ENCODE measurements at places on chromosomes 4 and X. TPM values are rescaled to one million over a fixed set of nuclear protein-coding genes. Genes with fewer than 3 reads are reported as not detected.

TGIF2LX gene
- not detected for total RNA-seq

CNKSR2 gene
- total RNA-seq: 0.66 TPM

RPL34 gene
- 462 TPM for total RNA-seq

KDR gene
- total RNA-seq: 13.3 TPM

CT45A5 gene
- total RNA-seq: not detected

OPN1MW2 gene
- total RNA-seq: not detected

TLR8 gene
- total RNA-seq: not detected

VCX gene
- not detected for total RNA-seq

FAM156A gene
- total RNA-seq: 15.6 TPM

MGAT4D gene
- not detected for total RNA-seq

FAM114A1 gene
- total RNA-seq: 431 TPM

FSTL5 gene
- not detected for total RNA-seq

KLHL34 gene
- total RNA-seq: not detected

OCIAD2 gene
- total RNA-seq: 44.8 TPM

HUWE1 gene
- total RNA-seq: 170 TPM

CFAP99 gene
- 0.13 TPM for total RNA-seq

ACE2 gene
- total RNA-seq: 0.20 TPM

PAGE1 gene
- not detected for total RNA-seq

CCDC110 gene
- 9.4 TPM for total RNA-seq

HTN1 gene
- total RNA-seq: not detected

AASDH gene
- total RNA-seq: 13.3 TPM

GAGE13 gene
- not detected for total RNA-seq

ZNF711 gene
- 0.33 TPM for total RNA-seq

AFAP1 gene
- 134 TPM for total RNA-seq

AREG gene
- 0.30 TPM for total RNA-seq

UBA1 gene
- total RNA-seq: 154 TPM

UGT2B15 gene
- not detected for total RNA-seq

CYLC1 gene
- not detected for total RNA-seq

SAGE1 gene
- total RNA-seq: not detected

KLF8 gene
- 2.2 TPM for total RNA-seq

PLXNB3 gene
- total RNA-seq: 15.2 TPM

PRR32 gene
- total RNA-seq: not detected

SPIN3 gene
- total RNA-seq: 10.3 TPM

AKAP14 gene
- not detected for total RNA-seq

XPNPEP2 gene
- total RNA-seq: 1.2 TPM

HS6ST2 gene
- not detected for total RNA-seq

PNMA6F gene
- total RNA-seq: not detected
